ENCODE measurements at places on chromosomes 13 and 19. TPM values are rescaled to one million over a fixed set of nuclear protein-coding genes. Genes with fewer than 3 reads are reported as not detected.
A peak's percentile ranks its signal among the peaks of the same experiment; 100 is the strongest.

DNA sequence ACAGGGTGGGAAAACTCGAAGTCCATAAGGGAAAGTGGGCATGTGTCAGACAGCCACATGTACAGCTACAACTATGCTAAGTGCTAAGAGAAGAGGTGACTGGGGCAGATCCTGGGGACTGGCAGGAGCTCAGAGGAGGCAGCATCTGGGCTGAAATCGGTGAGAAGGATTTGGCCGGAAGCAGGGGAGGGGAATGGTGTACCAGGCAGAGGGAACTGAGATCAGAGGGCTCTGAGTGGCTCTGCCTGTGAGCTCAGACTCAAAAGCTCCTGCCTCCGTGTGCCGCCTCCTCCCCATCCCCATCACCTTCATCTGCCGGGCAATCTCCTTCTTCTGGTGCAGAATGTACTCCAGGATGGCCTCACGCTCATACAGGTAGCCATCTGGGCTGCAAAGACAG is 21.8 kb downstream of the NOSIP start:
- no peaks in the 10 kb centered on the region for H3K27me3 ChIP-seq
- H3K27ac ChIP-seq, result no peak overlapping the region
- DNase-seq, result no peak
- peaks cover 12% of the 10 kb centered on the region for H3K4me1 ChIP-seq
- no peak overlapping the region for H3K4me3 ChIP-seq
- H3K36me3 ChIP-seq, result peaks cover 70% of the 10 kb centered on the region

DNA sequence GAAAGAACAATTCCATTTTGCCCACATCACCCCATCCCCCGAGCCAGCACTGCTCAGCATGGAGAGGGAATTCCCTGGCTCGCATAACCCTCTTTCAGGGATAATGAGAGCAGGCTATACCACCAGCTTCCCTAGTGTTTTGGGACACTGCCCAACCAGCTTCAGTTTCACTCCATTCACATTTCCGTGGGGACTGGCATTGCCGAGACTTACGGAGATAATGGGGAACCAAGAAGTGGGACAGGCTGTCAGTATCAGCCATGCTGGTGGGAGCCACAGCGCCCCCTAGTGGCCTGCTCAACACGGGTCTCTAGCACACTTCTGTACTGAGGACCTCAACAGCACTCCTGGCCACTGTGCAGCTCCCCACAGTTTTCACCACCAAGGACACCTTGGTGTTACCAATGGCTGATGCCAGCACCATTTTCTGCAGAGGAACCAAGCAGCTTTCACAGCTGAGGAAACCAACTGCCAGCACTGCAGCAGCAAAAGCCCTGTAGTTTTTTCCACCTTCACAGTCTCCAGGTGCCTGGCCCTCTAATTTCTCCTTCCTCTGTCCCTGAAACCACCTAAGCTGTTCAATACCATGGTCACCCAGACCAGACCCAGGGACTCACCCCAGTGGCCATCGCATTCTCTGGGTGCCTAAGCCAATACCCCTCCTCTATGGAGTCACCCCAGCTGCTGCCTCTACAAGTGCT is 23.7 kb downstream of the SLC6A16 start:
- DNase-seq, result peak; percentile 81
- H3K4me1 ChIP-seq, result peaks cover 3% of the 10 kb centered on the region
- H3K4me3 ChIP-seq, result peak overlapping the region; percentile 54
- no peaks in the 10 kb centered on the region for H3K27me3 ChIP-seq

DNA sequence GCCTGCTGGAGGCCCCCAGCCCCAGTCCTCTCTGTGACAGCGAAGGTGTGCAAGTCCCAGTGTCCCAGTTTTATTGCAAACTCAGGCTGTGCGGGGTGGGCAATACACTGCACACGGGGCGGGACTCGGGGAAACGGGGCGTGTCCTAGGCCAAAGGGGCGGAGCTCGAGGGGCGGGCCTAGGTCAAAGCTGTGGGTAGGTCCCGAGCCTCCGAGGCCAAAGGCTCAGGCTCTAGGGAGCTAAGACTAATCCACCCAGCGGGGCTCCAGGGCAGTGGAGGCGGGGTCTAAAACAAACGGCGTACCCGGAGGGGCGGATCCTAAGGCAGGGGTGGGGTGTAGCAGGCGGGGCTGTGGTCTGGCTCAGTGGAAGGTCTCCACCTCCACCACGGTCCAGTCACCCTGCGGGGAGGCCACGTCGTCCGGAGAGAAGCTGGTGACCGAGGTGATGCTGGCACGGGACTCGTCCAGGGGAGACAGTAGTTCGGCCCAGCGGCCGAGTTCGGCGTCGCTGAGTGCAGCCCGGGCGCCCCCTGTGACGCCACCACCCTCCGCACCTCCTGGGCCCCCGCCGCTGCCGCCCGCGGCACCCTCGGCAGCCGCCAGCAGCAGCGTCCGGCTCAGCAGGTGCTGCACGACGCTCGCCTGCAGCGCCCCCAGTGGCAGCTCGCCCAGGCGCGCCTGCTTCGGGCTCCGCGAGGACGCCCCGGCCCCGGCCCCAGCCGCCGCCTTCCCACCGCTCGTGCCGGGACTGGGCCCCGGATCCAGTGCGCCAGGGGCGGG is 5.3 kb downstream of the PRR36 start:
- peaks cover 50% of the 10 kb centered on the region for H3K4me1 ChIP-seq
- DNase-seq, result peak; percentile 76
- H3K27ac ChIP-seq, result no peak overlapping the region
- H3K36me3 ChIP-seq, result no peaks in the 10 kb centered on the region
- peak overlapping the region; percentile 68 for H3K4me3 ChIP-seq
- H3K27me3 ChIP-seq, result peaks cover 30% of the 10 kb centered on the region

The CALR3 gene
- not detected for polyA plus RNA-seq
